Naive thymus-derived CD8-positive, alpha-beta T cell (primary cell): ENCODE measurements at places on chromosomes 2 and 18. TPM values are rescaled to one million over a fixed set of nuclear protein-coding genes. Genes with fewer than 3 reads are reported as not detected.

DNA sequence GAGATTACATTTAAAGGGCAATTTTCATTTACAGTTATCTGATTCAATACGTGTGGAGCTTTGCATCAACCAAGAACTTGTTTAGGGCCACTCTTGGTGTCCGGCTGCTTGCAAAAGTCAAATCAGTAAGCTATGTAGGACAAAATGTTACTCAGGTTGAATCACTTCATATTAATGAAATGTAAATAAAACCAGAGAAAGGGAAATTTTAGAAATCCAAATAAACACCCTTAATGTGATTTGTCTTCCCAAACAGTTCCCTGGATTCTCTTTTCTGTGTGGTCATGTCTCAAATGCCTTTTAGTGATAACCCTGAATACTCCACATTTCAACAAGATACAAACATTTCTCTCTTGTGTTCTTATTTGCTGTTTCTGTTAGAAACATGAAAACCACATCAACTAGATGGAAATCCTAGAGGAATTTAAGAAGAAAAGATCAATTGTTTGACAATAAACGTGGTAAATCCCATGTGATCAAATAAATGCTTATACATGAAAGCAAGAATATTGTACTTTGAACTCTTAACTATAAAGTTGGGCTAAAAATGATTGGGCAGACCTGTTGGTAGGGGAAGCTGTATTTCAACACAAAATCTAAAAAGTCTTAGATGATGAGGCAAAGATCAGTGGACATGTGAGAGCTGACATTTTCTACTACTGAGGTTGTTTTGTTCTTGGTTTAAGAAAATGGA, 101.3 kb downstream of the CDC42EP3 start:
- H3K27ac ChIP-seq: no peak overlapping the region
- no peak for DNase-seq

ICOS gene
- 14.0 TPM for polyA plus RNA-seq

DNA sequence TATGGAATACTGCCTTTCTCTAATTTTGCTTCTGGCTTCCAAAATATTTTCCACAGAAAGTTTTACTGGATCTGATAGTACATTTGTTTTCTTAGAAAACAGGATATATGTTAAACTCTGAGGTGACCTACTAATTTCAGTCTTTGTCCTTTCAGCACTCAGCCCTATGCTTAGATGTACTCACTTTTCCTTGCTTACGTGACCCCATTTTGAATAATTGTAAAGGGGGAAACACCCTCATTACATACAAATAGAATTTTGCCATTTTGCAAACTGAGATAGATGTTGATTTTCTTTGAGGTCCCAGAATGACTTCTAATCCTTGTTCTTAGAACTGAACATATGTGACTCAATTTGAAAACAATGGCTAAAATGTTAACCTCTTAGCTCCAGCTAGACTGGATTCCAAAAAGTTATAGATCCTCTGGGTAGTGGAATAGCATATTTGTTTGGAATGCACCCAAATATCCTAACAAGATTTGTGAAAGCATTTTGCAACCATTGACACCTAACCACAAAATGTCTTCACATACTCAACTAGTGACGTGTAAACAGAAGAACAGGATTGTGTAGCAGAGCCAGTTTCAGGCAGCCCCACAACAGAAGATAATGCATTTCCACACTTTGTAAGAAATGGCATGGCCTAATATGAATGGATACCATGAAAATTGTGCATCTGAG, 44.8 kb upstream of the EHBP1 start:
- H3K4me3 ChIP-seq: no peak overlapping the region
- no peak for DNase-seq
- peaks cover 6% of the 10 kb centered on the region for H3K27me3 ChIP-seq
- no peak overlapping the region for H3K27ac ChIP-seq

DNA sequence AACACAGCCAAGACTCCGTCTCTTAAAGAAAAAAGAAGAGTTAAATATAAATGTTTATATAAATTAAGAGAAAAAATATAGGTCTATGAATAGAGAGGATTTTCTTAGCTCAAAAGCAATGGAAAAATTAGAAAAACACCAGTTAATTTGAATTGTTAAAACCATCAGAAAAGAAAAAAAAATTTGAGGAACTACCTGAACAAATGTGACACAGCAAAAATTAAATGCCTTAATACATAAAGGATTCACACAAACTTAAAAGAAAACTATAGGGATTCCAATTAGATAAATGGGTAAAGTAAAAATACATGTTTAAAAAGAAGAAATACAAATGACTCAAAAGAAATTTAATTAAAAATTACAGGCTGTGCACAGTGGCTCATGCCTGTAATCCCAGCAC, 147.9 kb upstream of the DNMT3A start:
- H3K4me3 ChIP-seq: no peak overlapping the region
- DNase-seq: no peak

TRIM43B gene
- polyA plus RNA-seq: not detected

COLEC12 gene
- polyA plus RNA-seq: not detected

- H3K4me1 ChIP-seq: peaks cover 17% of the 10 kb centered on the region
- no peak for DNase-seq
- H3K27me3 ChIP-seq: peaks cover 25% of the 10 kb centered on the region
- H3K4me3 ChIP-seq: no peak overlapping the region
- H3K36me3 ChIP-seq: no peaks in the 10 kb centered on the region
Observed at GRCh38 chr18:69399253-69399652, 1.4 kb upstream of the DOK6 start.
